LNCaP clone FGC (cell line): ENCODE measurements at places on chromosomes 2 and 18.

GRCh38 chr2:31163011-31163539 lies 24.8 kb upstream of the GALNT14 start:
- no peak for DNase-seq

- no peak for DNase-seq
Observed at GRCh38 chr18:58158008-58158407, 114.0 kb downstream of the NEDD4L start.

GRCh38 chr2:73870084-73870483 lies 22.7 kb upstream of the ACTG2 start:
- no peak for DNase-seq

DNA sequence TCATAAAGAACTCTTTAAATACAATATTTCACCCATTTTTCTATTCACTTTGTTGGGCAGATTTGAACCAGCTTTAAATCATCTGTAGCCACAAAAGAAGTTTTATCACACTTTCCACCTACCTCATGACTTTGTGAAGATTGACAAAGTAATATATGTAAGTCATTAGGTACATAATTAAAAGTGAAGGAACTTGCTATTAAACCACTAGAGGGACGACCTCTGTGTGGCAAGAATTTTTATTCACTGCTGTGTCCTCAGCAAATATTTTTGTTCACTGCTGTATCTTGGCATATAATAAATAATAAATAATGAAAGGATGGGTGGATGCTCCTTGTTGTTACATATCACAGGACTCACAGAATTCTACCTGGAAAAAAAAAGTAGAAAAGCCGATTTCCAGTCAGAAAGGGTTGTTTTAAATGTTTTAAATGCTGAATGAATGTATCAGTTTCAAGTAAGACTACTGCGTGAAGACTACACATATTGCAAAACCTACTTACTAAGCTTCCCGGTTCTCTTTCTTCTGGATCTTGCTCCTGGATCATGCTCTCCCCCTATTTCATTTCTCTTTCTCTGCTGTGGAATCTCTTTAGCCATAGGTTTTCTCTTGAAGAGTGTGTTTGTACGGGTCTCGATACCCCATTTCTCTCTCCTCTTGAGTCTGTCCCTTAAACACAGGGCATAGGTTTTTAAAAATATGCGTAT lies 44.8 kb downstream of the KCMF1 start:
- DNase-seq, result no peak

DNA sequence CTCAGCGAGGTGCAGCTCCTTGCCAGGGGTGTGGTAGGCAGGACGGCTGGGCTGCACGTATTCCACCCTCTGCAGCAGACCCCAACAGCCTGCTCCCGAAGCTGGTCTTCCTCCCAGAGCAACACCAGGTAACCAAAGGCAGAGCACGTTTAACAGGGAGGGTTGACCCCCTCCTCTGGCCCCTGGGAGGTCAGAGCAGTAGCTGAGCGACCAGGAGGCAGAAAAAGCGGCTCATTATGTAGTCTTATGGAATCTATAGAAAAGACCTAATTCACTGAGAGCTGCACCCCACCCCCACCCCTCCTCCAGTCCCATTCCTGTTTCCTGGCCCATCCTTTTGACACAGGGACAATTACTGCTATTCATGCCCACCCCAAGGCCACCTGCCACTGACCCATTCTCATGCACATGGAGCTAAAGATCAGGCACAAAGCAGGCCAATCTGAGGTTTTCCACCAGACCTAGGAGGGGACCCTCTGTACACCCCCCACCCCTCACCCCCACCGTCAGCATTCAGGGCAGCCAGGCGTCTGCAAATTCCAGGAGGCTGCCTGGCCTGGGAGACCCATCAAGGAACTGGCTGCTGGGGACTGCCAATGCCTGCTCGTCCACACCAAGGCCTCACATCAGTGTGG lies 60.9 kb upstream of the FZD7 start:
- no peak for DNase-seq

DNA sequence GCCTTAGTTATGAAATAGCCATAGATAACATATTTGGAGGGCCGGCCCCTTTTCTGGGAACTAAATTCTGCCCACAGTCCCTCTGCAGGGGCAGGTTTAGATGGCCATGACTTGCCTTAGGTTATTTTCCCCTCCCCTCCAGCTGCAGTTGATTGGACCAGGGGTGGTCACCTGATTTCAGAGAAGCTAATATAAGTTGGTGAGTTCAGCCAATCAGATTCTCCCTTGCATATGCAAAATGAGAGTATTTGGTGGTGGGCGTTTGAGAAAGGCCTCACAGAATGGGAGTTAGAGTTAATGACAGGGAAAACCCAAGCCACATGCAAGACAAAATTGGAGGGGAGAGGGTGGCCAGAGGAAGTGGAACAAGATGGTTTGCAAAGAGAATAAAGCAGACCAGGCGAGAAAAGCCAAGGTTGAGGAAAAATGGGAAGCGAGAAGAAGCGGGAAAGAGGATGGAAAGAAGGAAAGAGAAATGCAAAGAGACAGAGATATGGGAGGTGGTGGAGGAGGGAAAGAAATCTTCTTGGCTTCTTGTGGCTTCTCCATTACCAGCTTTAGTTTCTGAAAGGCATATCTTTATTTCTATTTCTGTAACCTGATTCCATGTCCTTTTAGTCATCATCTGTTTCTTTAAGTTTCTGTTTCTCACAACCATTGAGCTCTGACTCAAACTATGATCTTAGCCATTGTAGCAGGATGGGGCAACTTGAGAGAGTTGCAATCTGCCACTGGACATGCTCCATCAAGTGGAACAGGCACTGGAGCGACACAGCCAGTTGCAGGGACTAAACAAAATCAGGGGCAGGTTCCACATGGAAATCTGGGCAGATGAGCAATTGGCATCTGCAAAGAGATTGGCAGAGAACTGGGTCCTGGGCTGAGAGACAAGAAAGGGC lies 108.1 kb upstream of the SIX3 start:
- no peak for DNase-seq

GRCh38 chr2:32668254-32668653 lies 40.4 kb downstream of the TTC27 start:
- no peak for DNase-seq

- peak; percentile 67 for DNase-seq
Observed at GRCh38 chr18:21264651-21265050, 22.6 kb downstream of the GREB1L start.

DNA sequence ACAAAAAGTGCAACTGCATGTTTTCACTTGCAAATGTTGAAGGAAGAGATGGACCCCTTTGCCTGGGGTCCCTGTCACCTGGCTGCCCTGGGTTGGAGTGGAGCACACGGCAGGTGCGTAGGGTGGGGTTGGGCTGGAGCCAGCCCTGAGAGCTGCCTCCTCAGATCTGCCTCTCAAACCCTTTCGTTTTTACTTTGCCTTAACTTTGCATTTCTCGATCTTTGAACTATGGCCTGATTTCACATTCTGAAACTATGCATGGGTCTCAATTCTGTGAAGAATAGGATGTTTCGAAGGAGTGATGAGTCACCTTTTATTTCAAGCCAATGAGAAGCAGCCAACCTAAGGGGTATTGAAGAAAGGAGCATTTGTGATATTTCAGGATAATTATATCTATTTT lies 132.8 kb downstream of the ACOXL start:
- DNase-seq, result no peak

- DNase-seq, result no peak
Observed at GRCh38 chr18:37419315-37419714, 146.3 kb downstream of the CELF4 start.

- DNase-seq, result no peak
Observed at GRCh38 chr2:12347066-12347493, 369.7 kb upstream of the TRIB2 start.

DNA sequence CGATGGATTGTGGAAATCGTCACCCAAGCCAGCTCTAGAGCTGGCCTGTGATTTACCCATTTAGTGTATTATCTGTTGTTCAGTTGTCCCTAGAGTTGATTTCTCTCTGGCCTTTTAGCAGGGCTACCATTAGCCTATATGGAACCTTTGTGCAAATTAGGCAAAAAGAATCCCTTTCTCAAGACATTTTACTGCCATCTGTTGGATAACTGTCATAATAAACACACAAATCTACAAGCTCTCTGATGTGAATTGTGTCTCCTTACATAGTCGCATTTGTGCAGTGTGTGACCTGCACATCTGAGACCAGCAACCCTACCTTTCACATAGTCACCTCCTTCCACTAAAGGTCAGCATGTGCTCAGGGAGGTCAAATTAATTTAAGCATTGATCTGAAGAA lies 34.0 kb downstream of the LOXHD1 start:
- DNase-seq, result no peak

DNA sequence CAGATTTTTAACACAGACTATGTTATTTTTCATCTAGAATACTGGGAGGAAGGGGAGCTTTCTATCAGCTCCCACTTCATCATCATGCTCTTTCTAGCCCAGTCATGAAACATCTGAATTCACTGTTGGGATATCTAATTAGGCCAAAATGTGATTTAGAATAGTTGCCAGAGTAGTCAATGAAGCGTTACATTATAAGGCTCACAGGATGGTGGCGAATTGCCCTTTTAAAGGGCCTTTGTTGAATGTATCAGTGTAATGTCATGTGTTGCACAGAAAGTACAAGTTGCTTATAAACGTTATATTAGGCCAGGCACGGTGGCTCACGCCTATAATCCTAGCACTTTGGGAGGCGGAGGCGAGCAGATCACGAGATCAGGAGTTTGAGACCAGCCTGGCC lies 45.6 kb downstream of the PDE1A start:
- no peak for DNase-seq

GRCh38 chr2:40346535-40347354 lies 105.1 kb downstream of the SLC8A1 start:
- DNase-seq, result no peak

GRCh38 chr2:40955042-40955441 lies 503.2 kb upstream of the SLC8A1 start:
- DNase-seq, result no peak

GRCh38 chr2:216650626-216651257 lies 17.5 kb downstream of the IGFBP2 start:
- DNase-seq, result no peak

- no peak for DNase-seq
Observed at GRCh38 chr2:213376644-213377043, 92.4 kb downstream of the SPAG16 start.

DNA sequence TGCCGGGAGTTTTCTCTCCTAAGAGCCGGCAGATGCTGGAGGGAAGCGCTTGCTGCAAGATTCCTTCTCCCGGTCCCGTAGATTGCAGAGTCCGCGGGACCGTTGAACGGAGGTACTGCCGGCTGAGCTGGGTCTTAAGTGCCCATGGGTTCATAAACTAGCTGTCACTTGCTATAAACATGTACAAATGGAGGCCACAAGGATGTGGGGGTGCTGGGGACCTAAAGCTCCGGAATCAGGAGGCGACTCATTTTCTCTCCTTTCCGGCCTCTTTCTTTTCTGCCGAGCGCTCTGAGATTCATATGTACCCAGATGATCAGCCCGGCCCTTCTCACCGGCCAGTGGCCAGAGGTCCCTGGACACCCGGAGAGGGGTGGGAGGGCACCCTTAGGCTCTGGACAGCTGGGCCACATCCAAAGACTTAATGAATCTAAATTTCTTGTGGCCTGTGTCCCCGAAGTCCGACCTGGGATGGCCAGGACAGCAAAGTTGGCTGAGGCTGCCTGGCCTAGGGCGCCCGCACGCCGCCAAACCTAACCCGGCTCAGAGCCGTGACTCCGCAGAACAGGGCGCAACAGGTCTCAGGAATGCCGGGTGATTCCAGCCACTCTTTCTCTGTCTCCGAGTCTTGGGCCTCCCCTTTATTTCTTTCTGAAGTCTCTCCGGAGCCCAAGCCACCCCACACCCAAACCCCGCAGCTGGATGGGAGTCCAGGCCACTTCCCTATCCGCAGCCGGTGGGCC lies 2.4 kb upstream of the PAX3 start:
- DNase-seq, result no peak

DNA sequence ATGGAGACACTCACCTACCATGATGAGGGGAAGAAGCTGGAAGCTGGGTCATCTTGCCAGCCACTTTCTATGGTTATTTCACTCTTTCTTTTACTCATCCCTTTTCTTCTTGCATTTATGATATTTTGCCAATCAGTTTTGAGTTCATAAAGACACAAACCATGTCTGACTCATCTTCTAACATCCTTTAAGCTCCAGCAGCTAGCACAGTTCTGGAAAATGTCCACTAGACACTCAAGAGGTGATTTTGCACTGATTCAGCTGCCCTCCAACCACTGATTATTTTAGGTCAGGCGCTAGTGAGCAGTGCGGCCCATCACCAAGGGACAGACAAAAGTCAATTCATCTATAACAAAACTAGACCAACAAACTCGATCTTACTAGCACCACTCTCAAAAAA lies 537.1 kb upstream of the ID2 start:
- DNase-seq, result no peak

DNA sequence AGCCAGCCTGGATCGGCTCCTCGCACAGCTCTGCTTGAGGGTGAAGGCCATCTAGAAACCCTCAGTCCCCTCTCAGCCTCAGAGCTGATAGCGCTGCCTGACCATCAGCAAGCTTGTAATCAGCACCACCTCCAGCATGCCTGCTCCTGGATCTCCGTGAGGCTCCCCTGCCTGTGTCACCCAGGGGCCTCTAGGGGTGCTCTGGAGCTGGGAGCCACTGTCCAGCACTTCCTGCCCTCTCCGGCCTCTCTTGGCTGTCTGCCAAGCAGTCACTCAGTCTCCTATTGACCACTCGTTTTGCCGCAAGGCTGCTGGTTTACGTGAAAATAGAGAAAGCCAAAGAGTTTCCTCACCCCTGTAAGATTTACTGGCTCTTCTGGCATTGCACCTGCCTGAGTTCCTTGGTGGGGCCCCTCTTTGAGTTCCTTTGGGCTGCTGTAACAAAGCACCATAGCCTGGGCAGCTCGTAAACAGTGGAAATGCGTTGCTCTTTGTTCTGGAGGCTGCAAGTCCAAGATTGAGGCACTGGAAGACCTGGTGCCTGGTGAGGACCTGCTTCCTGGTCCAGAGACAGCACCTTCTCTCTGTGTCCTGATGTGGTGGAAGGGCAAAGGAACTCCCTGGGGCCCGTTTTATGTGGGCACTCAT lies 17.9 kb downstream of the CAPN10 start:
- DNase-seq, result peak; percentile 21

GRCh38 chr2:9832586-9832985 lies 10.7 kb upstream of the TAF1B start:
- no peak for DNase-seq

- no peak for DNase-seq
Observed at GRCh38 chr2:16249246-16250055, 309.1 kb downstream of the MYCN start.

DNA sequence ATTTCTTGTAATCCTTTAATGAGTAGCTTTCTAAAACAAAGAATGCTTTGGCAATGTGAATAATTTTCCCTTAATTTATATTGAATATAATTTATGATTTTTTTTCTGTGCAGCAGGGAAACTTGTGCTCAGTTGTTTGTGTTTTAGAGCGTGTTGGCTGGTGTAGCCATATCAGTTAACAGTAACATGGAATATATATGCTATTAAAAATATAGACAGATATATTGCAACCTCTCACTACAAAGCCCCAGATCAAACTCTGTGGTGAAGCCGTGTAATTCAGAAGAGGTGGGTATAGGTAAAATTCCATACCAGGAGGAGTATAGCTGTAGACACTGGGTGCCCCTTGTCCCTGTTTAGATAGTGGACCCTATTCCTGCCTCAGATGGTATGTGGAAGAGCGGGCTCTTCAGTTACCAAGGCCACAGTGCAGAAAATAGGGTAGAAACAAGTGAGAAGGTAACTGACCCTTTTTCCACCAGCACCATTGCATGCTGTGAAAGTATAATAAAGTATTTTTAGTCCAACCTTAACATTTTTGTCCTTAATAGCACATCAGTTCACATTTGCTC lies 18.1 kb upstream of the RASGRP3 start:
- no peak for DNase-seq
